ENCODE measurements at places on chromosomes 3 and 15. TPM values are rescaled to one million over a fixed set of nuclear protein-coding genes. Genes with fewer than 3 reads are reported as not detected.

Gene STRIT1
- 0.30 TPM for polyA plus RNA-seq

Gene PCOLCE2
- 3.9 TPM for polyA plus RNA-seq

Gene CCR3
- polyA plus RNA-seq: not detected

Gene TJP1
- polyA plus RNA-seq: 114 TPM

Gene CIP2A
- 22.4 TPM for polyA plus RNA-seq

Gene RNU5B-1
- polyA plus RNA-seq: not detected

Gene IMPG2
- 0.70 TPM for polyA plus RNA-seq

Gene ERC2
- polyA plus RNA-seq: 3.0 TPM

Gene STXBP5L
- 0.10 TPM for polyA plus RNA-seq

Gene POTEB
- not detected for polyA plus RNA-seq

Gene SLC28A1
- 0.10 TPM for polyA plus RNA-seq

Gene PML
- 30.7 TPM for polyA plus RNA-seq

All from right lung (tissue), 10 donors.